Thymus (tissue), 14 donors: ENCODE measurements at places on chromosomes 11 and 22.

GRCh38 chr22:25903294-25903693 lies 161.3 kb downstream of the MYO18B start:
- no peaks in the 10 kb centered on the region for H3K4me1 ChIP-seq
- no peak for DNase-seq
- no peaks in the 10 kb centered on the region for H3K36me3 ChIP-seq
- no peaks in the 10 kb centered on the region for H3K27me3 ChIP-seq

DNA sequence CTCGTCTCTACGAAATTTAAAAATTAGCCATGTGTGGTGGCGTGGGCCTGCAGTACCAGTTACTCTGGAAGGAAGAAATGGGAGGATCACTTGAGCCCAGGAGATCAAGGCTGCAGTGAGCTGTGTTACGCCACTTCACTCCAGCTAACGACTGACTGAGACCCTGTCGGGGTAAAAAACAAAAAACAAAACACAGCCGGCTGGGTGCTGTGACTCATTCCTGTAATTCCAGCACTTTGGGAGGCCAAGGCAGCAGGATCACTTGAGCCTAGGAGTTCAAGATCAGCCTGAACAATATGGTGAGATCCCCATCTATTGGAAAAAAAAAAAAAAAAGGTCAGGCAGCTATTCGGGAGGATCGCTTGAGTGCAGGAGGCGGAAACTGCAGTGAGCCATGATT lies 2.4 kb downstream of the PAFAH1B2 start:
- H3K36me3 ChIP-seq, result peaks cover 14% of the 10 kb centered on the region
- H3K27ac ChIP-seq, result no peak overlapping the region
- H3K4me1 ChIP-seq, result peaks cover 25% of the 10 kb centered on the region
- H3K4me3 ChIP-seq, result no peak overlapping the region

DNA sequence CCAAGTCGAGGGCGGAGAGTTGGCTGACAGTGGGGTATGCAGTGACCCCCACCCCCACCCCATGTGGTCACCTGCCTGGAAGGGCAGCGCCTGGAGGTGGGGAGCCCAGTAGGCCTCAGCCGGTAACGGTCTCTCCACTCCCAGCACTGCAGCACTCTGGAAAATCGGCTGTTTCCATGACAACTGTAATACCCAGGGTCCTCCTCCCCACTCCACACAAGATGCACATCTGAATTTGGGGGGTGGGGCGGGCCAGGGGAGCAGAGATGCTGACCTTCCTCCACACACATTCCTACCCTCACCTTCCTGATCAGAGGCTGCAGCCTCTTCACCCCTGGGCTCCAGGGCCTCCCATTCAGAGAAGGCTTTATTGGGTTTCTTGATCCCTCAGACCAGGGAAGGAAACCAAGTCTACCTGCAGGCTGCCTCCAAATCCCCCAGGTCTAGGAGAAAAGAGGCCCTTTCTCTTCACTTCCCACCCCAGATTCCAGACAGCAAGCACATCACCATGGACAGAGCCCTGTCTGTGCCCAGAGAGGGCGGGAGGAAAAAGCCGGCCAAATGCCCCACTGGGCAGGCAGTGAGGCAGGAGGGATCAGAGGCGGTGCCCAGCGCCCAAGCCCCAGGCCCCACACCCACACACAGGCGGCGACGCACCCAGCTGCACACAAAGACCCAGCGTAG lies 46.5 kb downstream of the SLC22A12 start:
- peaks cover 52% of the 10 kb centered on the region for H3K4me1 ChIP-seq
- H3K4me3 ChIP-seq, result no peak overlapping the region
- peaks cover 12% of the 10 kb centered on the region for H3K27me3 ChIP-seq
- no peak for DNase-seq
- no peaks in the 10 kb centered on the region for H3K36me3 ChIP-seq

DNA sequence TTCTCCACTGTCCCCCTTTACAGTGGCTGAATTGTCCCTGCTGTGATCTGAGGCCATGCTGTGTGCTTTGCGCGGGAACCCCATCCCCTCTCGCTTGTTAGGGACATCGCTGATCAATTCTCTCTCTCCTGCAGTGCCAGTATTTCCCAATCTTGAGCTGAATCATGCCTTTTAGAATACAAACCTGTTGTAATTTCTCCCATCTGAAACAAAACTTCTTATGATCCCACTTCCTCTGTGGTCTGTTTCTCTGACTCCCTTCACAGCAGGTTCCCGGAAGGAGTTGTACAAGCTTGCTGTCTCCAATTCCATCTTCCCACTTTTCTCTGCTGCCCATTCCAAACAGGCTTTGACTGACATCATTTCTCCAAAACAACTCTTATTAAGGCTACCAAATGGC lies 16.8 kb downstream of the ADAMTS15 start:
- H3K36me3 ChIP-seq, result no peaks in the 10 kb centered on the region
- no peak for DNase-seq
- no peaks in the 10 kb centered on the region for H3K27me3 ChIP-seq
- H3K4me1 ChIP-seq, result no peaks in the 10 kb centered on the region
- H3K4me3 ChIP-seq, result no peak overlapping the region

- DNase-seq, result no peak
- peaks cover 31% of the 10 kb centered on the region for H3K4me1 ChIP-seq
- H3K27me3 ChIP-seq, result peaks cover 25% of the 10 kb centered on the region
- peaks cover 33% of the 10 kb centered on the region for H3K36me3 ChIP-seq
Measured at GRCh38 chr11:793556-793955, 3.7 kb upstream of the CEND1 start.
